ENCODE measurements at places on chromosomes 3 and 15. TPM values are rescaled to one million over a fixed set of nuclear protein-coding genes. Genes with fewer than 3 reads are reported as not detected.

DNA sequence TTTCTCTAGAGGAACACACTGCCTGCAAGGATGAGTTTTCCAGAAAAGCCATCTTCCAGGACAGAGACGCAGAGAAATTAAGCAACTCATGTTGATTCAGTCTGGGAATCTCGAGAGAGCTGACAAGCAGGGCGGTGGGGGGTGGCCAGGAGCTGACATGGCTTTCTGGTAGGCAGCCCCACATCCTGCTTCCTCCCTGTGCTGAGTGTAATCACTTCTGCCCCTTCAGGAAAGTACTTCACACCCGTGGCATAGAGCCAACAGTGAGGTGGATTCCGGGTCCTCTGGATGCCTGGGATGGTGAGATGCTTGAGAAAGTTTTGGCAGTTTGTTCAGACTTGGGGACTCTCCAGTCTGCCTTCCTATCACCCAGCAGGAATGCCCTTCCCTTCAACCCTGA lies 221.1 kb downstream of the SLCO3A1 start:
- DNase-seq = no peak
- H3K4me1 ChIP-seq = peaks cover 11% of the 10 kb centered on the region
- no peaks in the 10 kb centered on the region for H3K36me3 ChIP-seq

DNA sequence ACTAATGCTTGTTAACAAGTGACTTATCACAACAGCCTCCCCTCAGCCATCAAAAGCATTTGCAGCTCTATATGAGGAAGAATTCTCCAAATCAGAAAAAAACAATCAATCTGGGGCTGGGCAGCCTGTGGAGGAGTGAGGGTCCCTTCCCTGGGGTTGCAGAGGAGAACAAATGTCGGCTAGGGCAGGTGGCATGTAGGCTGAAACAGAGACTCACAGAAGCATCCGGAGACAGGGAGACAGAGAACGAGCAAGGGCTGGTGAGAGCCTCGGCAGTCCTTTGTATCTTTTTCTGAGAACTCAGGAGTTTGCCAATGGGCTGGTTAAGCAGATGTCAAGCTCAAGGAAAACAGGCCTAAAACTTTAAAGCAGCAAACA lies 15.8 kb downstream of the ITGA11 start:
- H3K4me1 ChIP-seq = no peaks in the 10 kb centered on the region
- H3K4me3 ChIP-seq = no peak overlapping the region
- no peaks in the 10 kb centered on the region for H3K36me3 ChIP-seq
- H3K27me3 ChIP-seq = no peaks in the 10 kb centered on the region
- no peak for DNase-seq
- H3K27ac ChIP-seq = no peak overlapping the region

DNA sequence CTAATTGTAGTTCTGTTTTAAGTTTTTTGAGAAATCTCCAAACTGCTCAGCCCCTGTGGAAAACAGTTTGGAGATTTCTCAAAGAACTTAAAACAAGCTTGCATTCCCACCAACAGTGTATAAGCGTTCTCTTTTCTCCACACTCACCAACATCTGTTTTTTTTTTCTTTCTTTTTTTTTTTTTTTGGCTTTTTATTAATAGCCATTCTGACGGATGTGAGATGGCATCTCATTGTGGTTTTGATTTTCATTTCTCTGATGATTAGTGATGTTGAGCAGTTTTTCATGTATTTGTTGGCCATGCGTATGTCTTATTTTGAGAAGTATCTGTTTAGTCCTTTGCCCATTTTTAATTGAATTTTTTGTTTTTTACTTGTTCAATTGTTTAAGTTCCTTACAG lies 73.1 kb upstream of the COL8A1 start:
- no peak overlapping the region for H3K27ac ChIP-seq
- H3K4me1 ChIP-seq = no peaks in the 10 kb centered on the region
- no peak overlapping the region for H3K4me3 ChIP-seq
- DNase-seq = no peak
- no peaks in the 10 kb centered on the region for H3K27me3 ChIP-seq

GRCh38 chr3:72155391-72156064 lies 370.6 kb upstream of the PROK2 start:
- H3K27ac ChIP-seq = peak overlapping the region; percentile 11
- no peaks in the 10 kb centered on the region for H3K27me3 ChIP-seq
- H3K4me3 ChIP-seq = no peak overlapping the region
- H3K36me3 ChIP-seq = no peaks in the 10 kb centered on the region
- H3K4me1 ChIP-seq = no peaks in the 10 kb centered on the region
- peak; percentile 74 for DNase-seq

GRCh38 chr3:2968475-2968874 lies 141.7 kb downstream of the IL5RA start:
- H3K4me1 ChIP-seq = no peaks in the 10 kb centered on the region
- H3K36me3 ChIP-seq = no peaks in the 10 kb centered on the region
- H3K27ac ChIP-seq = no peak overlapping the region
- no peak for DNase-seq
- H3K27me3 ChIP-seq = no peaks in the 10 kb centered on the region

GRCh38 chr15:68484696-68485400 lies 52.9 kb upstream of the ITGA11 start:
- H3K27ac ChIP-seq = peak overlapping the region; percentile 25
- H3K36me3 ChIP-seq = no peaks in the 10 kb centered on the region
- DNase-seq = peak; percentile 21
- peaks cover 13% of the 10 kb centered on the region for H3K27me3 ChIP-seq
- H3K4me3 ChIP-seq = no peak overlapping the region

DNA sequence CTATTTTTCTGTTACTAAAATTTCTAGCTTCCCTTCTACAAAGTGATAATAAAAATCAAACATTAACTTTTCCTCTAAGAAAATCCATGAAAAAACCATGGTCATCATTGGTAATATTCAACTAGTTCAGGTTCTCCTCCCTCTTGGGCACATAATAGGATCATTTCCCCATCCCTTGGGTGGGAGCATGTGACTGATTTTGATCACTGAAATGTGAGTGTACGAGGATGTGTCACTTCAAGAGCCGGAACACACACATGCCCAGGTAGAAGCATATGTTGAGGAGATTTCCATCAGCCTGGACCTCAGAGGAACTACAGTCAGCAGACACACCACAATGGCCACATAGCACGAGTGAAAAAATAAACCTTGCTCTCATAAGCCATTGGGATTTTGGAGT lies 36.1 kb downstream of the AP3S2 start:
- H3K4me3 ChIP-seq = no peak overlapping the region
- no peaks in the 10 kb centered on the region for H3K4me1 ChIP-seq
- peaks cover 2% of the 10 kb centered on the region for H3K36me3 ChIP-seq
- no peaks in the 10 kb centered on the region for H3K27me3 ChIP-seq
- H3K27ac ChIP-seq = no peak overlapping the region

The GOLGA8N gene
- total RNA-seq = 2.3 TPM

The GOLGA8G gene
- total RNA-seq = not detected

DNA sequence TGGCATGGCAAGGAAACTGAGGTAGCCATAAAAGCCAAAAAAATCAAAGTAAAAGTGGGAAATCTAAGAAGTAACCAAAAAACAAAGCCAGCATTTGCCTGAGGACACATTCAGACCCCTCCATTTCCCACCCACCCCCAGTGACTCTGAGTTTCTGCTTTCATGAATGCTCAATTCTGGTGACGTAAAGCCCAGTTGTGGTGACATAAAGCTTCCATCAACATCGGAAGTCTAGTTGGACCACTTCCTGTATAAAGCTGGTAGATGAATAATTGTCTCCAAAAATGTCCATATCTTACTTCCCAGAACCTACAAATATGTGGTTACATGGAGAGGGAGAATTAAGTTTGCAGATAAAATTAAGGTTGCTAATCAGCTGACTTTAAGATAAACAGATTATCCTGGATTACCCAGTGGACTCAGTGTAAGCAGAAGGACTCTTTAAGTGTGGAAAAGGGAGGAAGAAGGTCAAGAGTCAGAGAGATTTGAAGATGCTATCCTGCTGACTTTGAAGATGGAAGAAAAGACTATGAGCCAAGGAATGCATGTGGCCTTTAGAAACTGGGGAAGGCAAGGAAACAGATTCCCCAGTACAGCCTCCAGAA lies 62.0 kb upstream of the ST3GAL6 start:
- no peaks in the 10 kb centered on the region for H3K27me3 ChIP-seq
- H3K36me3 ChIP-seq = no peaks in the 10 kb centered on the region
- no peak overlapping the region for H3K4me3 ChIP-seq
- H3K4me1 ChIP-seq = no peaks in the 10 kb centered on the region
- H3K27ac ChIP-seq = no peak overlapping the region

GRCh38 chr3:128112357-128112968 lies 11.1 kb downstream of the RUVBL1 start:
- H3K36me3 ChIP-seq = peaks cover 15% of the 10 kb centered on the region
- H3K27ac ChIP-seq = no peak overlapping the region
- DNase-seq = no peak

The CFAP100 gene
- total RNA-seq = not detected

The CPLX3 gene
- total RNA-seq = not detected

GRCh38 chr3:197546307-197547085 lies 9.3 kb downstream of the BDH1 start:
- DNase-seq = no peak
- peaks cover 8% of the 10 kb centered on the region for H3K4me1 ChIP-seq
- no peaks in the 10 kb centered on the region for H3K27me3 ChIP-seq

GRCh38 chr3:125120379-125121122 lies 64.8 kb upstream of the HEG1 start:
- no peak overlapping the region for H3K4me3 ChIP-seq
- peaks cover 9% of the 10 kb centered on the region for H3K4me1 ChIP-seq
- H3K27me3 ChIP-seq = no peaks in the 10 kb centered on the region
- no peak overlapping the region for H3K27ac ChIP-seq
- no peaks in the 10 kb centered on the region for H3K36me3 ChIP-seq
- no peak for DNase-seq

- DNase-seq = no peak
- H3K27ac ChIP-seq = no peak overlapping the region
- H3K36me3 ChIP-seq = no peaks in the 10 kb centered on the region
Measured at GRCh38 chr3:134072881-134073582, 43.3 kb upstream of the SLCO2A1 start.

- H3K4me1 ChIP-seq = peaks cover 18% of the 10 kb centered on the region
- H3K36me3 ChIP-seq = no peaks in the 10 kb centered on the region
- H3K27me3 ChIP-seq = no peaks in the 10 kb centered on the region
- no peak for DNase-seq
- peak overlapping the region; percentile 49 for H3K27ac ChIP-seq
- H3K4me3 ChIP-seq = no peak overlapping the region
Measured at GRCh38 chr3:16400106-16400931, 113.2 kb downstream of the RFTN1 start.

DNA sequence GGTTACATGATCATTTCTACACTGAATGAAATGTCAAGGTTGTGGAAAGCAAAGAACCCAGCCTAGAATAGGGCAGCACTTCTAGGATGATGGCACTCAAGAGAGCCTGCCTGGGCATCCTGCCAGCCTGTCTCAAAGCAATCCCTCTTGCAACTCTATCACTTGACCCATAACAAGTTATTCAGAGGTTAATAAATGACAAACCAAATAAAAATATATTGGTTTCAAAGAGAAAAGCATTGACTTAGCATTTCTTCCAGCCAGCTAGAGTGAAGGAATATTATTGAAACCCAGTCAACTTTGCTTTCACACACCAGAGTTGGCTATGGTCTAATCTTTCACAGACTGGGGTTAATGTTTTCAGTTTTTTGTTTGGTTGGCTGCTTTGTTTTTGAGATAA lies 214.6 kb upstream of the UBE2E2 start:
- DNase-seq = no peak
- no peaks in the 10 kb centered on the region for H3K27me3 ChIP-seq
- H3K4me1 ChIP-seq = no peaks in the 10 kb centered on the region
- no peak overlapping the region for H3K27ac ChIP-seq
- no peak overlapping the region for H3K4me3 ChIP-seq

- H3K4me1 ChIP-seq = no peaks in the 10 kb centered on the region
- no peak overlapping the region for H3K27ac ChIP-seq
- peaks cover 3% of the 10 kb centered on the region for H3K36me3 ChIP-seq
- H3K4me3 ChIP-seq = no peak overlapping the region
- no peaks in the 10 kb centered on the region for H3K27me3 ChIP-seq
Measured at GRCh38 chr3:47867451-47868044, 64.6 kb downstream of the DHX30 start.

- H3K27me3 ChIP-seq = no peaks in the 10 kb centered on the region
- no peaks in the 10 kb centered on the region for H3K36me3 ChIP-seq
- DNase-seq = no peak
- H3K4me3 ChIP-seq = no peak overlapping the region
- H3K4me1 ChIP-seq = peaks cover 41% of the 10 kb centered on the region
Measured at GRCh38 chr3:42092006-42092405, 849 bp downstream of the TRAK1 start.

The RARB gene
- total RNA-seq = 1.2 TPM

- peaks cover 8% of the 10 kb centered on the region for H3K36me3 ChIP-seq
- H3K4me1 ChIP-seq = no peaks in the 10 kb centered on the region
- H3K4me3 ChIP-seq = no peak overlapping the region
- H3K27me3 ChIP-seq = no peaks in the 10 kb centered on the region
Measured at GRCh38 chr3:8873740-8874139, 89.5 kb downstream of the RAD18 start.

DNA sequence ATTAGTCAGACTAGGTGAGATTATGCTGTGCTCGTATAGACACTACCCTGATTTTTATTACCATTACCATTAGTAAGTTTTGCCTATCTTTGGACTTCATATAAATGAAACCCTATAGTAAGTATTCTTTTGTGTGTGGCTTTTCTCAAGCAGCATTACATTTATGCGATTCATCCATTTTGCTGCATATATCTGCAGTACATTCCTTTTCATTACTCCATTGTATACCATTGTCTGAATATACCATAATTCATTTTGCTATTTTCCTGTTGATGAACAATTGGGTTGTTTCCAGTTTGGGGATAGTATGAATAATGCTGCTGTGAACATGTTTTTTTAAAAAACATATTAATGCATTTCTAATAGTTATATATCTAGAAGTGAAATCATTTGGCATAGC lies 45.3 kb downstream of the TMEM212 start:
- H3K36me3 ChIP-seq = no peaks in the 10 kb centered on the region
- no peak overlapping the region for H3K4me3 ChIP-seq
- no peaks in the 10 kb centered on the region for H3K27me3 ChIP-seq
- H3K4me1 ChIP-seq = no peaks in the 10 kb centered on the region
- no peak overlapping the region for H3K27ac ChIP-seq
- DNase-seq = no peak

DNA sequence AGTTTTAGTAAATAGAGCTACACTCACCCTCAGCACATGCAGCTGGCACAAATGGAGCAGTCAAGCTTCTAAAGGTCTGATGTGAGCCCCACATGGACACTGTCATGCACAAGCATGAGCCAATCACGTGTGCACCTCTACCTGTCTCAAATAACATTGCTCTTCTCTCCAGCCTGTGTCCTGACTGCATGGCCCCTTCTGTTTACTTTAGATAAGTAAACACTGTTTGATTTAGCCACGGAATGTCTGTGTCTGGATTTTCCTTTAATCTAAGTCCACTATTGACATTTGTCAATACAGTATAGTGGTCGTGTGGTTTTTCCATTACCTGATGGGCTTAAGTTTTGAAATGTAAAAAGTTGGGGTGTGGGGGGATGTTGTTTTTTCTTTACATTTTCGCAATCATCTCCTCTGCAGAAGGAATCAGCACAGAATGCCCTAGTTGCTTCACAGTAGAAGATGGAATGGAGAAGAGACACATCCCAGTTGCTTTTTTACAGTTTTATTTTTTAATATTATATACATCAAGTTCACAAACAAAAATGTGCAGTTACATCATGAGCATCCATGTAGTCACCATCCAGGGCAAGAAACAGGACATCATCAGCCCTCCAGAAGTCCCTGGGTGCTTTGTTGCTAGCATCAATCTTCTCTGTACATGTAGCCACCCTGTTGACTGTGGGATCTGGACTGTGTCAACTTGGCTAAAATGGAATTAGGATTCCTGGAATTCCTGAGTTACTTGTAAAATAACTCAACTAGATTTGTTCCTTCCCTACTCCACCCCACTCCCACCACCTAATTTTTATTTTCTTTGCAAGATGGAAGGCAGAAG lies 146.1 kb downstream of the UACA start:
- no peaks in the 10 kb centered on the region for H3K4me1 ChIP-seq
- no peak overlapping the region for H3K27ac ChIP-seq
- no peak for DNase-seq
- H3K4me3 ChIP-seq = no peak overlapping the region
- no peaks in the 10 kb centered on the region for H3K36me3 ChIP-seq

The PRR20G gene
- not detected for total RNA-seq

The PROS1 gene
- 7.0 TPM for total RNA-seq

All from gastrocnemius medialis (tissue), 4 donors.